ENCODE measurements at places on chromosomes 1 and 21.

GRCh38 chr21:15001113-15001512, 63.7 kb downstream of the NRIP1 start:
- no peak for DNase-seq

- DNase-seq, result no peak
Observed at GRCh38 chr1:198212675-198213074, 55.9 kb downstream of the NEK7 start.

DNA sequence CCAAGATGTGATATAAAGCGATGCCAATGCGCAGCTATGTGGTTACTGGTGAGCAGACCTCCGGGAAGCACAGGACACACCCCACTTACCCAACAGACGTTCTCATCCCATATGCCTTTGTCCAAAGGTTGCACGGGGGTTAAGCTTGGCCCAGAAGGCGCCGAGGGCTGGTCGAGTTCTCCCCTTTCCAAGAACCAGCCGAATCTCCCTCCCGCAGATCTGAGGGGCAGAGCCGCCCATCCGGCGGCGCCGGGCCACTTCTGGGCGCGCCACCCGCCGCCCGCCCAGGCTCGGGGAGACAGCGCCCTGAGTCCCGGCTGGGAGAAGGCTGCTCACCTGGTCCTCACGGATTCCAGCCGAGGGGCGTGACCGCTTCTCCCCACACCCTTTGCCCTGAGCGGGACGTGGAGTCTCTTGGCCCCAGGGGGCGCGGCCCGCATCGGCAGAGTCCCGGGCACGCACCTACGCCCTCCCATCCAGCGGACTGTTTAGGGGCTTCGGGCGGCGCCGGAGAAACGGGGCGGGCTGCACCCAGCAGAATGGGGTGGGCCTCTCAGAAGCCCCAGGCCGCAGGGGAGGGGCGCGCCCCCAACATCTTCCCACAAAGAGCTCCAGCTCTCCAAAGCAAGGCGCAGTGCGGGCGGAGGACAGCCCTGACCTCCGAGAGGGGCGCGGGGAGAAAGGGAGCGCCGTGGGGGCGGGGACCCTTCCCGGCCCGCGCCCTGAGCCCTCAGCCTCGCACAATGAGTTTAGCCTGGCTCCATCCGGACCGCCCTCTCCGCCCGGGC, 615 bp downstream of the GPR161 start:
- DNase-seq, result no peak

DNA sequence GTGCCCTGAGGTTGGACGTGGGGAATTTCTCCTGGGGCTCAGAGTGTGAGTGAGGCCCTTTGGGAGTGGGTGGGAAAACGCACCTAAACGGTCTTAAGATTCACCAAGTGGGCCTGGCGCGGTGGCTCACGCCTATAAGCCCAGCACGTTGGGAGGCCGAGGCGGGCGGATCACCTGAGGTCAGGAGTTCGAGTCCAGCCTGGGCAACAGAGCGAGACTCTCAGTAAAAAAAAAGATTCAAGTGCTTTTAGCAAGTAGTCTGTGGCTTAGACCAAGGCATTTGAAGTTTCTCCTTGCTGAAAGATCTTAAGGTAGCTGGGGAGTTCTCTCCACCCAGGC, 1.4 kb downstream of the RPS8 start:
- DNase-seq, result no peak

DNA sequence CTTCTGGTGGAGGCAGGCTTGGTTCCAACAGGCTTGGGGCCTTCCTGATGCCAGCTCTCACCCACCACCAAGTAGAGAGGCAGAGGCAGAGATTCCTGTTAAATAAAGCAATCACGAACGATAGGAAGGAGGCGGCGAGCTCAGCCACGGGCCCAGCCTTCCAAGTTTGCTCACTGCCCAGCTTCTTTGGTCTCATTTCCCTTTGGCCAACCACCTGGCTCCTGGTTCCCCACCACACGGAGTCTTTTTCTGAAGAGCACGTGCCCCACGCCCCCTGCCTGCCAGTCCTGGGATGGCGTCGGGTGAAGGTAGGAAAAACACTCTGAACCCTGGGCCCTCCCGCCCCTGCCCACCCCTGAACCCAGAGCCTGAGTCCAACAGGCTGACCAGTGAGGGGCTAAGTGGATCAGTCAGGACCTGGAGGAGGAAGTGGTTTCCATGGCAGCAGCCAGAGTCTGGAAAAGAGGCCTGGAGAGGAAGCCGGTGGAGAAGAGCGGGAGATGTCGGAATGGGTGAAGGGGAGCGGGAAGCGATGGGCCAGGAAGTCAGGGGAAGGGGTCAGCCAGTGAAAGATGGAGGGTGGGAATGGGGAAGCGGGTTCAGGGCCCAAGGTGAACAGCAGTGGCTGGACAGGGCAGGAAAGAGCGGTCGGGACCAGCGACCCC, 158.2 kb upstream of the KLHDC7A start:
- no peak for DNase-seq

GRCh38 chr1:64584479-64584878, 114.5 kb downstream of the CACHD1 start:
- no peak for DNase-seq

DNA sequence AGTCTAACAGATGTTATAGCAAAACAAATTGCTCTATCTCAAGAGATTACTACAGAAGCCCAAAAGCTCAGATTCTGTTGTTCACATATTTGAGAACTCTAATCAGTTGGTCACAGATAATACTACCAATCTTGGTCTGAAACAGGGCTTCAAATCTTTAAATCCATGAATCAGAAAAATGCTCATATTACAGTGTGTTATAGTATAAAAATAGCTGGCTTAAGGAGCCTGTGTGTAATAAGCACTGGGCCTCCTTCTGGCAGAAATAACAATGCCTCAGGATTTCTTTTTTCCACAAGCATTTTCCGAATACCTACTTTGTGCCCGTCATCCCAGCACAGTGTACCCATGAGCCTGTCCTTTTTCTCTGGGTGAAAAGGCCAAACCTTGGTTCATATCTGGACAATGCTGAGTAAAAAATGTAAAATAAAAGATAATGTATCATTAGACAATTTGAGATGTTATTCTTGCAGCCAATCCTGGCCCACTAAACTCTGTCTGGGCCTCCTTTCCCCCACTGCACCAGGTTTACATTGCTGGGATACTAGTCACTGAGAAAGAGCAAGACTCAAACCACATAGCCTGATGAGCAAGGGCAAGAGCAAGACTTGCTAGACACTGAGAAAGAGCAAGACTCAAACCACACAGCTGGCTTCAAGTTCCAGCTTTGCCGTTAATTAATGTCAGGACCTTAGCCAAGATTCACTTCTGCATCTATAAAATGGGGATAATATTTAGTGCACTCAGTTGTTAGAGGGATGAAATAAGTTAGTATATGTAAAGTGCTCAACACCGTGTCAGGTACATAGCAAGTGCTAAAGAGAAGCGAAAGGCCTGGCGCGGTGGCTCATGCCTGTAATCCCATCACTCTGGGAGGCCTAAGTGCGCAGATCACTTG, 17.0 kb upstream of the ADAR start:
- no peak for DNase-seq

DNA sequence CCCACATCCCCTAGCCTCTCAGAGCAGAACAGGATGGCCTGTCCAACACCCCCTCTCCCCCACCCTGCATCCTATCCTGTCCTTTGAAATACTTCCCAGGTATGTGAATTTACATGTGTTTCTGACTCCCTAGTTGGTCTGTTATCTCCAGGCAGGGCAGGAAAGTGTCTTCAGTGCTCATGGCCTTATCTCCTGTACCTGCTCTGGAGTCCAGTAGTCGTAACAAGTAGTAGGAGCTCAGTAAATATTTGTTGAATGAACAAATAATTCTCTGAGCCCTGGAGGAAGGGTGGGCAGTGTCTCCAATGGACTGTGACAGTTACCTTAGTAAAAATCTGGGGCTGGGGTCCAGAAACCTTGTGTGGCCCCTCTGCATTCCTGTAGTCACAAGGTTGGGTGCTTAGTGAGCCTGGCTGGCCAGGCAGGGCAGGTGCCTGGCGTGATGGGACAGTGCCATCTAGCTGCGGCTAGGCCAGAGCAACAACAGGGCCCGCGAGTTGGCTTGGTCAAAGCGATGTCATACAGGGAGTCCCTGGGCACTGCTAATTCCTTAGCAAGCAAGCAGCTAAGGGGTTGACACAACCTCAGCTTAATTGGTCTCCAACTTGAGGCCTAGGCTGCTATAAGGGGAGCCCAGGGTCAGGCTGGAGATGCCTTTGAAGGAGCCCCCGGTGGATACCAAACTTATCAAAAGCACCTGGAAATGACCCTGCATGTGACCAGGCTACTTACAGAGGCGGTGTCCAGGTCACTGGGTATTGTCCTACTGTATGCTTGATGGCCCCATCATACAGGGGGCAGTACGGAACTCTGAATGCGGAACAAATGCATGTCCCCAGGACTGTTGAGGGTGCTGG, 89.0 kb upstream of the PPM1J start:
- no peak for DNase-seq

DNA sequence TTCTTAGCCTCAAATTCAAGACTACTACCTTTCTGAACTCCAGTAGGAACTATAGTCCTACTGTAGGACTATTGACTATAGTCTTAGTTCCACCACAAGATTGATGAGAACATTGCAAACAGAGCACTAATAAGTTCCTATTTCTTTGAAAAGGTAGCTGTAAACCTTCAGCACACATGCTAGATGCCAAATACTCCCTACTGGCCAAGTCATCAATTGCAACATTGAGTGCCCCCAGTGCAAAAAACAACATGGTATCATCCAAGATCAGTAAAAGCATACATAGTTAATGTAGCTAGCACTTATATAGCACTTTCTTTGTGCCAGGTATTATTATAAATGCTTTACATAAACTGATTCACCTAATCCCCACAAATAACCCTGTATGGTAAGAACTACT, 99.8 kb downstream of the MRPL39 start:
- no peak for DNase-seq

DNA sequence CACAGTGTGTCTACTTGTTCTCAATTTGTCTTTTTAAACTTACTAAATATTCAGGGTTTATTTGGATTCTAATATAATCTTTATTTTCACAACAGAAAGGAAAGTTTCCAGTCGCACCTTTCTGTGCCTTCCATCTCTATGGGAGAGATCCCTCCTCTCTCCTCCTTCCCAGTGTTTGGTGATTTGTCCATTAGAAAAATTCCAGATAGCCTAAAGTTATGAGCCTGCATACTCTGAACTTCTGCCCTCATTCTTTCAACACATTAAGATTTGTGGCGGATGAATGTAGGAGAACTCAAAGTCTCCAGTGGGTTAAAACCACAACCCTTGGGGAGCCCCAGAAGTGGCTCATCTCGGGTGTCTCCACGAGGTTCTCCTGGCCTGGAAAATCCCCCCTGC, 3.6 kb downstream of the NHLH2 start:
- no peak for DNase-seq

DNA sequence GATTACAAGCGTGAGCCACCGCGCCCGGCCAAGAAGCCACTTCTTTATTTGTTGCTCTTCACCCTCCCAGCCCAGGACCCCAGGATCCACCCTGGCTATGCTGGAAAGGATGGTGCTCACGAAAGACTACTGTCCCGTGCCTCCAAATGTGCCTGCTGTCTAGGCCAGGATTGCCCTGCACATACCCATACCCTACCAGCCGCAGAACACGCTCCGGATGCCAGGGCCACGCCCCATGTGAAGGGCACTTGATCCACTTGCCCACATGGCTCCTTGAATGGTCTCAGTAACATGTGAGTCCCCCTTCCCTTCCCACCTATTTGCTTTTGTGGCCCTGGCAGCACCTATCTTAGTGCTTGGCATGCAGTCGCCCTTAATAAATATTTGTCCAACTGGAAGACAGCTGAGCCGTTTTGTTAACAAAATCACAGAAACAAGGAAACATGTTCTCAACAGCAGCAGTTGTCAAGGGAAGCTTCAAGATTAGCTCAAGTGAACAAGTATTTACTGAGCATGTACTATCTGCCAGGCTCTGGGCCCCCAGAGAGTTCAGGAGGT, 13.8 kb upstream of the UBXN10 start:
- no peak for DNase-seq

DNA sequence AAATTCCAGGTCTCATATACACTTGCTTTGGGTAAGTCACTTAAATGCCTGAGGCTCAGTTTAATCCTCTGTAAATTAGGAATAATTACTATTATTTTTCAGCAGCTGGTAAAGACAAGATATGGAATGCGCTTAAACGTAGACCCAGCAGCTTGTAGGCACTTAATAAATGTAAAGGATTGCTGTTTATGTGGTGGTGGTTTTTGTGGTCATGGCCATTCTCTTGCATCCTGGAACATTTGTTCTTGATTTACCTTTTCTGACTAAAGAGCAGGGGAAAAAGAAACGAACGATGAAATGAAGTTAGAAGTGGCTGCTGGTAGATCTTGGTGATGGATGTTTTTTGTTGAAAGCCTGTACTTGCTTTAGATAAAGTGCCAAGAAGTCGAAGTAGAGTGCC, 195.0 kb upstream of the FOXD3 start:
- no peak for DNase-seq

DNA sequence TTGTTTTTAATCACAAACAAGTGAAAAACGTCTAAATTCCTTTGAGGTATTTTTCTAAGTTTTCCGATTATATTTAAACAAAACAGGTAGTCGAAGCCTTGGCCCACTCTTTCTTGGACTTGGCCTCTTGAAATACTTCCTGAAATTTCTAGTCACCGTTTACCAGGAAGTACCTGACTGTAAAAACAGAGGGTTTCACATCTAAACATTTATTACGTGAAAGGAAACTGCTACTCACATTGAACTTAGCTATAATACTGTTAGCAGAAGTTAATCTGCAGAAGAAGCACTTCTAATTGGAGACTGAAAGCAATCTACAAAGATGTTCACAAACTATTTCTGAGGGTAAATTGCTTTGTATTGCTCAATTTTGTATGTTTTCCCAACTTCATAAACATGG, 526.0 kb upstream of the ADGRL4 start:
- no peak for DNase-seq

DNA sequence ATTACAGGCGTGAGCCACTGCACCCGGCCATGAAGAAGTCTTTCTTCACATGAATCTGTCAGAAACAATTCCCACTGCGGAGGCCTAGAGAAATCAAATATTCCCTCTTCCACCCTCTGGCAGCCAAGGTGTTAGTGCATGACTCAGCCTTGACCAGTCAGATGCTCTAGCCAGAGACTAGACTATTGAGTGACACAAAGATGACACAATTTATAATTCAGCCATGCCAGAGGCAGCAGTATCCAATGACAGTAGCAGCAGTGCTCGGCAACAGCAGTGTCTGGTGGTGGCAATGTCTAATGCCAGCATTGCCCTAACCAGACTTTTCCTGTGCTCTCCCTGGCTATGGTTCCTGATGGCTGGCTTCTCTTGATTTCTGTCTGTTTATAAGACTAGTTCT, 8.7 kb downstream of the CTXND2 start:
- no peak for DNase-seq

DNA sequence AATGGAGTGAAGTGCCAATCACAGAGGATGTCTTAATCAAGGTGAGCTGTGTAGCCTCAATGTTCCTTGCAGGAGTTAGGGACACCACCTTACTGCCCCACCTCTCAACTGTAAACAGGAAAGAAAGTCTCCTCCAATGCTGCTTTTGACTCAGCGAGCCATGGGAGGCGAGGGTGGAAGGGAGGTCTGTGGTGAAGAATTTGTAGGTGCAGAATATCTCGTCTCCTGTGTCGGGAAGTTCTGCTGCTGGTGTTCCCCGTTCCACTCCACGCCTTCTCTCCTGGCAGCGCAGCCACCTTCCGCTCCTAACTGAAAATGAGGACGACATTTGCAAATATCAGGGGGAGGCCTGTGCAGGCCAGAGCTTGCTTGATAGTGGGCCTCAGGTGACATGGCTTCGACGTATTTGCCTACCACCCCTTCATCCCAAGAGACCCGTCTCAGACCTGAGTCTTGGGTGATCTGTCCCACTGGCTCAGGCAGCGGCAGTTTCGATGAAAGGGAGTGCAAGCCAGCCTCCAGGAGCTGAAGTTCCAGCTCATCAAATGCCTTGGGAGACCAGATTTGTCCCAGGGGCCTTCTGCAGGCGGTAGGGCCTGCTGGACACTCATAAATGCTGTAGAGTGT, 368.3 kb upstream of the C1orf174 start:
- no peak for DNase-seq

- no peak for DNase-seq
Observed at GRCh38 chr1:8905582-8906191, 27.2 kb upstream of the ENO1 start.

All from esophagus squamous epithelium (tissue), 5 donors.